NCI-H526 treated with DMSO at 0.1 percent for 48 hours (cell line): ENCODE measurements at places on chromosomes 7 and 10.

- no peak for DNase-seq
These were observed 795 bp downstream of the PRF1 start for GRCh38 chr10:70601746-70602145.

DNA sequence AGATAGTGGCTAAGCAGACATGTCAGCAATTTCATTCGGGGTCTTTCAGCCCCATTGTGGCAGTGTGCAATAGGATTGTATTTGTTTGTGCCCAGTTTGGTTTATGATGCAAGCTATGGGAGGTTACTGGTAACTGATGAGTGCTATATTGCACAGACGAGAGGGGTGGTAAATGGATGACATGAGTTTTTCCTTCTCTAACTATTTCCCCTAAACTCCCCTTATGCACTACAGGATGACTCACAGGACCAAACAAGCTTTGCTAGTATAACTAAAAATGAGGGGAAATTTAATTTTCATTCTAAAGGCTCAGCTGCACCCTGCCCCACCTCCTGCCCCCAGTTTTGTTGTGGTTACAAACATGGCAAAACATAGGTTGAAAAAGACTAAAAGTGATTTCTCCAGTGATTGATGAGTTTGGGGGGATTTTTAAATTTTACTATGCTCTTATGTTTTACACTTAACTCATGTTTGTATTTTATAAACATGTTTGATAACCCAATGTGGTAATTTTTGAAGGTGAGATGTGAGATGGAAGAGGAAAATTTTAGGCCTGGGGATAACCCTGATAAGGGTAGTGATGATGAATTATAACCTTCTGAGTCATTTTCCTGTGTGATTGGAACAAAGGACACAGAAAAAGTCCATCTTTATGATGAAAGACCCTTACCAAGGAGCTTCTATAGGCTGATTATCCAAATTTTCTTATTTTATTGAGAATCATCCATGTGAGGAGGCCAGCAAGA lies 60.8 kb upstream of the NAMPT start:
- DNase-seq, result no peak

DNA sequence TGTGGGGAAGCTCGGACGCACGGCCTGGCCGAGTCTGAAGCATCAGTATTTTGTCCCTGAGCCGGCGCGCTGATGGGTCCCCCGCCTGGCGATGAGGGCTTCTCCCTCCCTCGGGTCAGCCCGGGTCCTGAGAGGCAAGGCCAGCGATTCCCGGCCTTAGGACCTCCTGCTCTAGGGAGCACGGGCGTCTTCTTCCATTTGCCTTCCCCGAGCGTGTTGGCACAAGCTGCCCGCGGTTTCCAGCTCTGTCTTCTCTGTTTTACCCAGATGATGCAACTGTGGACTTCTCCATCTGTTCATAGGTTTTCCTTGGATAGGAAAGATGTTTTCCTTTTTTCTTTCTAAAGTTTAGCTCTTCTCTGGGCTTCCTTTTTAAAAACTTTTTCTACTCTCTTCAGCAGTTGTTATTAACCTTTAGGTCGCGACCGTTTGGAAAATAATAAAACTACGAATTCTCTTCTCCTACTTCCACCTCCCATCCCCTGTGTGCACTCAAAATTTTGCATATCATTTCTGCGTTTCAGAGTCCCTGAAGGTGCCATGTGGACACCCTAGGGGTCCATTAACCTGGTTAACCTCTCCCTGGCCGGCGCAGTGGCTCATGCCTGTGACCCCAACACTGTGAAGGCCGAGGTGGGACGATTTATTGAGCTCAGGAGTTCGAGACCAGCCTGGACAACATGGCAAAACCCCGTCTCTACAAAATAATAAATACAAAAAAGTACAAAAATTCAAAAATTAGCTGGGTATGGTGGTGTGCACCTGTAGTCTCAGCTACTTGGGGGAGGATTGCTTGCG lies 1.4 kb upstream of the SLC25A28 start:
- peak; percentile 25 for DNase-seq

DNA sequence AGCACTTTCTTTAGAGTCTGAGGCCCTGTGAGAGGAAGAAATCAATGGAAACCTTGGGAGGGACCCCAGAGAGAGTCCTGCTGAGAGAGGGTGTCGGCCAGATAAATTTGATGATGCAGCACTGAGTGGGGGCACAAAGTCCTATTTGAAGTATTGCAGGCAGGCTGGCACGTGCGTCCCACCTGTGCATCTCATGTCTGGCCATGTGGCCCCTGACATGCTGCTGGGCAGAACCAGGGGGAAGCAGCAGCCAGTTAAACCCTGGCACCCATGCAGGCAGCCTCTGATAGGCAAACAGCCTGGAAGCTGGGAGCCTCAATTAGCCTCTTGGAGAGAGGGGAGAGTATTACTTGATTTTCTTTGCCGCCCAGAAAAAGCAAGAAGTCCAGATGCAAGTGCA lies 180.9 kb downstream of the PLXNA4 start:
- DNase-seq, result no peak

GRCh38 chr7:77413861-77414424 lies 2.2 kb downstream of the GSAP start:
- DNase-seq, result no peak

DNA sequence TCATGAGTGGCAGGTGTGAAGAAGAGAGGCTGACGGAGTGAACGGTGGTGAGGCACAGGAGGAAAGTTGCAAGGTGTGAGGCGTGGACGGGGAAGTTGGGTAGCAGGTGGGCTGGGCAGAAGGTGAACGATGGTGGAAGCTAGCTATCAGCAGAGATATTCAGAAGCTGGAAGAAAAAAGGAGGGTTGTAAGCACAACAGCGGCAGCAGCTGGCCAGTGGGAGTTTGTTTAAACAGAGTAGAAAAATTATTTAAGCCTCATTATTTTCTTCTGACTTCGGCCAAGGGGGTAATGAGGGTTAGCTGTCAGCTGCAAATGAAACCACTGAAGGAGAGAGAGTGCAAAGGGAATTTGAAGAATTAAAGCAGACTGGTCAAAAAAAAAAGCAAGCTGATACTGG lies 62.1 kb upstream of the PRKAR2B start:
- DNase-seq, result no peak

- no peak for DNase-seq
These were observed 322.3 kb upstream of the PLXDC2 start for GRCh38 chr10:19493917-19494316.

DNA sequence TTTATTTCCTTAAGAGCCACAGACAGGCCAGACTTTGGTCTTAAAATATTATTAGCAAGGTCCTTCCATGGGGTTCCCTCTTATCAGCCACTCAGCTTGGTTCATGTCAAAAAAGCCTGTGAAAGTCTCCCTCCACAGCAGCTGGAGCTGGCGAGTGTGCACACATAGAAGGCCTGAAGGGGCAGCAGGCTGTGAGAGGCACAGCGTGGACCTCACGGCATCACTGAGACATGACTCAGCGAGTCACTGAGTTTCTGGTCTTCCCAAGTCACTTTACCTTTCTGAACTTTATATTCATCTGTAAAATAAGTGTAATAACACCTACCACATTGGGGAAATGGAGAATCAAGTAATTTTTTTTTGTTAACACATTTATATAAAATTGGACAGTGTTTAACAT lies 8.7 kb downstream of the TAF3 start:
- DNase-seq, result no peak
